ENCODE measurements at places on chromosomes 12 and 14. TPM values are rescaled to one million over a fixed set of nuclear protein-coding genes. Genes with fewer than 3 reads are reported as not detected.

DNA sequence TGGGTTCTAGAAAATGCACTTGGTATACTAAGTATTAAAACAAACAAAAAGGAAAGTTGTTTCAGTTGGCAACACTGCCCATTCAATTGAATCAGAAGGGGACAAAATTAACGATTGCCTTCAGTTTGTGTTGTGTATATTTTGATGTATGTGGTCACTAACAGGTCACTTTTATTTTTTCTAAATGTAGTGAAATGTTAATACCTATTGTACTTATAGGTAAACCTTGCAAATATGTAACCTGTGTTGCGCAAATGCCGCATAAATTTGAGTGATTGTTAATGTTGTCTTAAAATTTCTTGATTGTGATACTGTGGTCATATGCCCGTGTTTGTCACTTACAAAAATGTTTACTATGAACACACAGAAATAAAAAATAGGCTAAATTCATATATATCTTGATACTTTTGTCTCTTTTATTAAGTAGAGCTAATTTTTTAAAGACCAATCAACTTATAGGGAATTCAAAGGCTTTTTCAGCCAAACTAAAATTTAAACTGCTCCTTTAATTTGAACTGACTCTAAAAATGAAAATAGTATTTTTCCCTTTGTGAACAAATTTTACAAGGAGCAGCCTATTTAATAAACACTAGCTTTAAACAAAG, 2.8 kb downstream of the FOXG1 start:
- DNase-seq, result no peak

DNA sequence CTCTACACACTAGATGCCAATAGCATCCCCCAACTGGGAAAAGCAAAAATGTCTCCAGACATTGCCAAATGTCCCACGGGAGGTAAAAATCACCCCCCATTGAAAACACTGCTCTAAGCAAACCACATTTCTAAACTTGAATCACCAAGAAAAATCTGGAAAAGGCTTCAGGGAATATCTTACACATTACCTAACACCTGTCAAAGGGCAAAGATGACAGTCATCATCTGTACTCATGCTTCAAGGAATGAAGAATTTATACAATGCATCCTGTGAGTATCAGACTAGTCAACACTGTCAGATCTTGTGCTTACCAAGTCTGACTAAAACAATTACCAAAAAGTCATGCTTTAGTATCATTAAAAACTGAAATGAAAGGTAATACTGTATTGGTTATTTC, 161.6 kb upstream of the SOX5 start:
- DNase-seq, result no peak

DNA sequence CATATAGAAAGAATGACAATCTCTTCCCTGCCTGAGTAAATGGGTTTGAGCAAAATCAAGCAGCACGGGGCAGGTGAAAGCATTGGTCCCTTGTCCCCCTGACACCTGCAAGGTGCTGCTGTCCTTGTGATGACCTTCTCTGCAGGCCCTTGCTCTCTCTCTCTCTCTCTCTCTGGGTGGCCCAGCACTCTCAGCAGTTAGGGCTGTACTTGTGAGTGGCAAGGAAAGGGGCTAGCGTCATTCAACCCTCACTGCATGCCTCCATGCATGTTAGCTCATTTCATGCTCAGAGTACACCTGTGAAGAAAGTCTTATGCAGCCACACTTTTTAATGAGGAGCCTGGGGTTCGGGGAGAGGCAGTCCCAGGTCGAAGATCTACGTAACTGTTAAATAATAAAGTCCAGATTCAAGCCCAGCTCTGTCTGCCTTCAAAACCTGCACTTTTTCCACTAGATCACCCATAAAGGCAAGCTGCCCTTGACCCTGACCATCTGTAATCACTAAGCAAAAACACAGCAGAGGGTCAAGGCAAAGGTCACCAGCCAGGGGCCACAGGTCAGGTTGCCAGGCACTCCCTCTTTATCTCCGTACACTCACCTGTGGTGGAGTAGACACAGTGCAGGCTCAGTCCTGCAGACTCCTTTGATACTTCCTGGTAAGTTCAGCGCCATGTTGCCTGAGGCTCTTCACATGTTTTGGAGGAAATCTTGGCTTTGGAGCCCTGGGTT, 44.9 kb upstream of the CLMN start:
- no peak for DNase-seq

DNA sequence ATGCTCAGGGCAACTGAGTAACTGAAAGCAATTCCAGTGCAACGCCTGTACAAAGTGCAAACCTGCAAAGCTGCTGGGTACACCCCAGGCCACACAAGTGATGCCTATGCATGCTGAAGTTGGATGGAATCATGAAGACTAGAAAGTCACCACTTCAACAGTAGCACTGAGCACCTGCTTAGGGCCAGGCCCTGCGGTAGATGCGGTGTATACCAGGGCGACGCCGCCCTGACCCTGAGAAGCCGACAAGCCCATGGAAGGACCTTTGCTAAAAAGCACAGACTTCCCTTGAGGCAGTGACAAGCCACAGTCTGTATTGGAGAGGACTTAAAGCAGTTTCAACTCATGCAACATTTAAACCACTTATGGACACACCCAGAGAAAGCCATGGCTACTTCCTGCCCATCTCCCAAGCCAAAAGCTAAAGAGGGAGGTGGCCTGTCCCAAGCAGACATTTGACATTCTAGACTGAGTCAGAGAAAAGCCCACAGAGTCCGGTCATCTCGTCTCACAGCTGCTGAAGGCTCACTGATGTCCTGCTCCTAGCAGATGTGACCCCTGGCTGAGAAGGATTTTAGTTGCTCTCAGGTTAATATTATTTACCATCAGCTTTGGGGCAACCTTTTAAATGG, 843.9 kb upstream of the TMEM132C start:
- no peak for DNase-seq

GRCh38 chr12:109827566-109828550, 5.3 kb downstream of the TRPV4 start:
- peak; percentile 70 for DNase-seq

DNA sequence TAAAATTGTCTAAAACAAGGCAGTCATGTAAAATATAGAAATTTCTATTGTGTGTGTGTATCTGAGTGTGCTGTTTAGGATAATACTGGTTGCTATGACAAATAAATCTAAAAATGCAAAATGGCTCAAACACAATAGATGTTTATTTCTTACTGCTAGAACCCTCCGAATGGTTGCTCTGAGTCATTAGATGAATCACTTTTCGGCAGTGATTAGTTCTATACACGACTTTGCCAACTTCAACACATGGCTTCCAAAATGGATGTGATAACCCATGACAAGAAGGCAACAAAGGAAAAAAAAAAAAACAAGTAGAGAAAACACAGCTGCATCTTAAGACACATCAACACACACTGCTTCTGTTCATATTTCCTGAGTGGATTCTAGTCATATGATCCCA, 729.2 kb downstream of the AACS start:
- DNase-seq, result no peak

GRCh38 chr12:91766454-91766853, 379.2 kb downstream of the BTG1 start:
- no peak for DNase-seq

TSHR gene
- polyA plus RNA-seq, result not detected
